ENCODE measurements at places on chromosomes 2 and 18.

- no peak for DNase-seq
These were observed 14.6 kb downstream of the THNSL2 start for GRCh38 chr2:88184762-88185161.

GRCh38 chr2:96236882-96237281 is 28.3 kb upstream of the STARD7 start:
- DNase-seq, result no peak

GRCh38 chr18:33830213-33830612 is 252.2 kb downstream of the ASXL3 start:
- DNase-seq, result no peak

DNA sequence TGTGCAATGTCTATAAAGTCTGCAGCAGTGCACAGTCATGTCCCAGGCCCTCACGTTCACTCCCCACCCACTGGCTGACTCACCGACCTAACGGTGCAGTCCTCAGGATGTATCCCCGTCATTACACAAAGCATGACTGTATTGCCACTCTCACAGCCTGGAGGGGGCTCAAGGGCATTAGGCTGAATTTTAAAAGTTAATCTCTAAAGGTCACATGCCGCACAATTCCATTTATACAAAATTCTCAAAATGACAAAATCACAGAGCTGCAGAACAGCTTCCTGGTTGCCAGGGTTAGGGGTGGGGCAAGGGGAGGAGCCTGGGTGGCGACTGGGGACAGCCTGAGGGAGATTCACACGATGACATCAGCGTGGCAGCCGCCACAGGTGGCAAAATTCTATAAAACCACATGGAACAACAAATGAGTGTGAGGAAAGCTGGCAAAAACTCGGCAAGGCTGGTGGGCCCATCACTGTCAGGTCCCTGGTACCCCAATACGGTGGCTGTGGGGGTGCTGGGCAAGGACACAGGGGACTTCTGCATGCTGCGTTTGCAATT is 97.6 kb downstream of the NDUFA10 start:
- DNase-seq, result no peak

All from NCI-H2081 treated with DMSO at 0.1 percent for 48 hours (cell line).